ENCODE measurements at places on chromosomes 7 and 10.

GRCh38 chr7:16785321-16785720, 19.5 kb downstream of the AGR2 start:
- DNase-seq: no peak

GRCh38 chr7:110813986-110814385, 276.9 kb upstream of the LRRN3 start:
- DNase-seq: no peak

- DNase-seq: no peak
Observed at GRCh38 chr7:20352573-20353306, 22.0 kb downstream of the ITGB8 start.

GRCh38 chr7:139571190-139571589, 47.7 kb downstream of the CLEC2L start:
- DNase-seq: no peak

- DNase-seq: no peak
Observed at GRCh38 chr7:47807756-47808155, 140.5 kb downstream of the PKD1L1 start.

DNA sequence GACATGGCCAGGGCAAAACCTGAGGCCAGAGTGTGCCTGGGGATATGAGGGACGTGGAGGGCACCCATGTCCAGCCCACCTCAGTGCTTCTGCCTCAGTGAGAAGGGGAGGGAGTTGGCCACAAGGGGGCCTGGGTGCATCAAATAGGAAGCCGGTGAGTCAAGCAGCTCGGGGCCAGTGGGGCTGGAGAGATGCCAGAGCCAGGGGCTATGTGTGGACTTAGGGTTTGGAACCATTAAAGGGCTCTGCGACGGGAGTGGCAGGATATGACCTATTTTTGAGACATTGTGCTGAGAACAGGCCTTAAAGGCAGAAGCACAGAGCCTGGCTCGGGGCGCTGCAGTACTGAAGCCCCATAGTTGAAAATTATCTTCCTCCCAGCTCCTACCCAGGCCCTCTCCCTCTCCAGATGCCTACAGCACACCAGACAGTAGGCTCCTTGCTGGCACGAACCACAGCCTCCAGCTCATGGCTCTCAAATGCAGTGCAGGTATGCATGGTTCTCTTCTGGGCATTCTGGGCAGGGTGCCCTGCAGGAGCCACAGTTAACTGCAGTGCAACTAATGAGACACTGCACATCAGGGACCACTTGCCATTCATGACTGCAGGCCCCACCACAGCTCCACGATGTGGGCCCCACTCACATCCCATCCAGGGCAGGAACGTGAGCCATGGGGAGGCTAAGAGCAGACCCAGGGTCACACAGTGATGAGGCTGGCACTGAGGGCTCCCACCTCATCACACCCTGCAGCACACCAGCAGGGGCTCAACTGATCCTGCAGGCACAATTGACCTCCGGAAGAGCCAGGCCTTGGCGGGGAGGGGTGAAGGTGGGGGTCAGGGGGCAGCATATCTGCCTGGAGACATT, 7.2 kb upstream of the PGAM2 start:
- DNase-seq: peak; percentile 86

- DNase-seq: no peak
Observed at GRCh38 chr7:46432708-46433107, 511.6 kb upstream of the IGFBP3 start.

DNA sequence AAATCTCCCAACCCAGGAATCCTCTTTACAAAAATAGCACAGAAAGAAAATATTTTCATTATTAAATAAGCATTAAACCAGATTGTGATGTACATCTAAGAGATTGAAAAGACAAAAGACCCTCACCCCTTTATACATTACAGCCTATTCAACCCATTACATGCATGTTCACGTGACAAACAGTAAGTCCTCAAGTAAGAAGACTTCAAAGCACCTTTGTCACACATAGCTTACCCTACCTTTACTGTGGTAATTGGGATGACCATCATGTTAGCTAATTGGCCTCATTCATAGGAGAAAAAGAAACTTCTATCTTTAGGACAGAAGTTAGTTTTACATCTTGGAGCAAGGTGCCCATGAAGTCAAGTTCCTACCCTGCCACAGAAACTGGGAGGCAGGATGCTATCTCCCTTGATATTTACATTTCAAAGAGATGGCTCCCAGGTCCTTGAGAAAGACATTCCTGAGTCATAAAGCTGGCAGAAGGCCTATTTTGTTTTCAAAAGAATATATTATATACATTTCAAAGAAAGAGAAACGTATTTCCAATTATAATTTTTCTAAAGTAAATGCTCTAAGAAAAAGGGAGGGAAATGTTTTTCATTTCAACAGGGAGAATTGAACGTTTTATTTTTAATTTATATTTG, 48.1 kb downstream of the GNAI1 start:
- DNase-seq: no peak

- peak; percentile 86 for DNase-seq
Observed at GRCh38 chr7:2451171-2452073, 24.8 kb downstream of the GRIFIN start.

GRCh38 chr7:94056796-94057207, 52.6 kb upstream of the BET1 start:
- no peak for DNase-seq

- no peak for DNase-seq
Observed at GRCh38 chr7:28964056-28964455, 5.9 kb upstream of the TRIL start.

DNA sequence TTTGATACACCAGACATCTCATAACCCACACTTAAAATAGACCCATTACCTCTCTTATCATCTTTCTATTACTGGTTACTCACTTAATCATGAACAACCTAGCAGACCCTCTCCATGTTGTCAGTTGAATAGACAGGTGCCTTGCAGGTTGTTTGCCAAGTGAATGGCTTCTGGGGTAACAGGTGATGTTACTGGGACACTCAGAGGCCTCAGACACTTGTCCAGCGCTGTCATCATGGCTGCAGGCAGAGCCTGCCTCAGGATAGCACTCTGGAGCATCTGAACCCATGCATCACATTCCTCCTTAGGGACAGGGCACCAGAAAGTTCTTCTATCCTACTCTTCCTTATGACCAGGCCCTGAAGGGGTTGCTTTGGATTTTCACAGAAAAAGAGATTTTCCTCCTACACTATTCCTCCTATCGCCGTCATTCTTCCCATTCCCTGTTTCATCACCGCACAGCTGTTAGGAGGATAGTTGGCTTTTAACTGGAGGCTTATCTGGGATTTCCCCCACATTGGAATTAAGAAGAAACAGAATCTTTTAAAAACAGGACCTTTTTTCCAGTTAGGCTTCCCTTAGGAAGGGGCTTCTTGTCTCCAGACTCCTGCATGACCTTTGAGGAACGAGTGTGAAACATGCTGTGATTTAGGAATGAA, 182.1 kb downstream of the VTI1A start:
- no peak for DNase-seq

DNA sequence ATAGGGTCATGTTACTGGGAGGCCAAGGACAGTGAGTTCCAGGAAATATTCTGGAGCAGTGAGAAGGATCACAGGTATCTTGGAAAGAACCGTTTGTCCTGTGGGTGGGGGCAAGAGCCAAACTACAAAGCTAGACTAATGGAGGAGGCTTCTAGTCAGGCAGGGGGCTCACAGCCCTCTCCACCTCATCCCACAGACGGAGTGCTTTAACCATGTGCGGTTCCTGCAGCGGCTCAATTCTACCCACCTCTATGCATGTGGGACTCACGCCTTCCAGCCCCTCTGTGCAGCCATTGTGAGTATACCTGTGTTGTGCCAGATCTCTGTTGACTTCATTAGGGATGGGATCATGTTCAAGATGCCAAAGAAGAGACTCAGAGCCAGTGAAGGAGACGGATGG, 8.1 kb downstream of the SEMA4G start:
- DNase-seq: no peak

DNA sequence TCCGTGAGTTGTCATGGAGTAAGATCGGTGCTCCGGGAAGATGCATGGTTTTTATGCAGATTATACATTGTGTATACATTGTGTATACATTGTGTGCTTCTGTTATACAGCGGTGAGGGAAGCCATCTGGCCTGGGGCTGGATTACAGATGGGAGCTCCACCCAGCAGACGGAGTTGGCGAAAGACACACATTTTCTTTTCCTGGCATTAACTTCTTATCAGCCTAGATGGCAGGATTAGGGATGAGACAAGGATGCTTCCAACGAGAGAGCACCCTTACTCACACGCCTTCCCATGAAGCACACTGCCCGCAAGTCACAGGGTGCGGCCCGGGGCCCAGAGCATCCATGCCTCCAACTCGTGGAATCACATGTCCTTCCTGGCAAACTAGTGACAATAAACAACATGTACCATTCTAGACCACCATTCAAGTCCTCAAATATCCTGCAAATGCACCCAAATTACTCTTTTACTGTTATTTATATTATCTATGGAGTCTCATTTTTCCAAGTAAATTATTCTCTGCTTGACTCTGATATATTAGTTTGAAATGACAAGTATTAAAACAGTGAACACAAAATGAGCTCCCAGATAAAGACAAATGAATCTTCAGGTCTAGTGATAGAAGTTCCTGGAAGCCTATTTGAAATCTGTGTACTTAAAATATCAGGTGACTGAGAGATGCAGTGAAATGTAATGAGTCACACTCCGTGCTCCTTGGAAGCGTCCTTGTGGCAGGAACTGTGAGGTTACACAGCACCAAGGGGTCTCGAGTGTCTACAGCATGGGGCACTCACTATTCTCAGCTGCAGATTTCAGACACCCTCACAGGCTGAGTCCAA, 29.8 kb upstream of the PPP2R2D start:
- DNase-seq: no peak

- peak; percentile 91 for DNase-seq
Observed at GRCh38 chr10:79101560-79102497, 33.1 kb downstream of the ZMIZ1 start.

DNA sequence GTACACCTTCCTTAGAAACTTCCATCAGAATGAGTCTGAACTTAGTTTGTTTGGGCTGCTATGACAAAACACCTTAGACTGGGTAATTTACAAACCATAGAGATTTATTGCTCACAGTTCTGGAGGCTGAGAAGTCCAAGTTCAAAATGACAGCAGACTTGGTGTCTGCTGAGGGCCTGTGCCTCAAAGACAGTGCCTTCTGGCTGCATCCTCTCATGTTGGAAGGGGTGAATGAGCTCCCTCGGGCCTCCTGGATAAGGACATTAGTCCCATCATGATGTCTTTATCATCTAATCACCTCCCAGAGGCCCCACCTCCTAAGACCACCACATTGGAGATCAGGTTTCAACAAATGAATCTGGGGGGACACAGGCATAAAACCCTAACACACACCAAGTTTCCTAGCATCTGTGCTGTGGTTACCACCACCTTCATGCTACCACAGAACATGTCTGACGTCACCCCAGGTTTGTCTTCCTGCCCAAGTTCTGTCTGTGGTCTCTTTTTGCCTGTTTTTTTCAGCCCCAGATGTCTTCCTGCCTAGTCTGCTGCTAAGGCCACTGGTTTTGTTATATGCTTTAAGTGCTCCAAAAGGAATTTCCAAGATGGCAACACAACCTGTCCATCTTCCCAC, 150.9 kb upstream of the COBL start:
- no peak for DNase-seq

- DNase-seq: no peak
Observed at GRCh38 chr7:144118341-144118740, 4.6 kb upstream of the OR2A14 start.

GRCh38 chr7:44998153-44998871, 1.7 kb upstream of the CCM2 start:
- DNase-seq: no peak

DNA sequence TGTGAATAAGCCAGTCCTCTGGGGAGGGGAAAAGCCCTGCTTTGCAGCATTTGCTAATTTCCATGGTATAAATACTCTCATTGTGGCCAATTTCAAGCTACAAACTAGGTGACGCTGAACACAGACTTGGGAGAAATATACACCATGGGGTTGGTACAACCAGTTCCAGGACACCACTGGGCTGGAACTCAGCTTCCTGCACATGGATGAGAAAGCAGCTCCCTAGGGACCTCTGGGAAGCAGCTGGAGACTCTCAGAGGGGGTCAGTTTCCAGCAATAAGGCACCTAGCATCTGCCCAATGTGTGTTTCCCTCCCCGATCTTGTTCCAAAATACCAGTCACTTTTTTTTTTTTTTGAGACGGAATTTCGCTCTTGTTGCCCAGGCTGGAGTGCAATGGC, 56.8 kb upstream of the WDR11 start:
- DNase-seq: no peak

- DNase-seq: no peak
Observed at GRCh38 chr10:104574838-104575237, 66.3 kb upstream of the SORCS3 start.

GRCh38 chr10:24463611-24464426, 254.9 kb downstream of the KIAA1217 start:
- no peak for DNase-seq

DNA sequence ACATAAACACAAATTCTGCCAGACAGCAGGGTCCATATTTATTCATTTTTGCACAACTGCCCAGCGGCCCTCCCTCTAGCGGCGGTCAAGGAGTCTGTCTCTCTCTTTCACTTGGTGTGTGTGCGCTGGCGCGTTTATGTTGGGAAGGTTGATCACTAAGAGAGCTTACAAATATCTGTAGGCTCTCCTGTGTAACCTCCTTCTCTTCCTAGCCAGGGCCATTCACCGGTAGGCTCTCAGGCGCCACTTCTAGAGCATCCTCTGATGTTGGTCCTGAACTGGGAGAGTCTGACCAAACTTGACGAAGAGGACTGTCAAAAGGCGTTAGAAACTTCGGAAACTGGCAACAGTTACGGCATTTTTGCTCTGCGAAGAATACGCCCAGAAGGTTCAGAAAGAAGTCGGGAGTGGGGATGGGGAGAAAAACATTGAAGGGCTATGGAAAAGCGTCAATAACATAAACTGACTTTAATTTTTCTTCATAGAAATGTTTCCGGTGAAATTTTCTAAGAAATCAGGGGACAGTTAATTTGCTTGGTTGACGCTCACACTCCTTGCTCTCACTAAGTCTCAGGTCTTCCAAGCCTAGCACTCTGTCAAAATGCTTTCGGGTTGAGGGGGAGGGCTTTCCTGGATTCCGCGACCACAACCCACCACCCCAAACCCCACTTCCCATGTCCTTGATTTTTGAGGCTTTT, 731.1 kb downstream of the ZWINT start:
- no peak for DNase-seq

DNA sequence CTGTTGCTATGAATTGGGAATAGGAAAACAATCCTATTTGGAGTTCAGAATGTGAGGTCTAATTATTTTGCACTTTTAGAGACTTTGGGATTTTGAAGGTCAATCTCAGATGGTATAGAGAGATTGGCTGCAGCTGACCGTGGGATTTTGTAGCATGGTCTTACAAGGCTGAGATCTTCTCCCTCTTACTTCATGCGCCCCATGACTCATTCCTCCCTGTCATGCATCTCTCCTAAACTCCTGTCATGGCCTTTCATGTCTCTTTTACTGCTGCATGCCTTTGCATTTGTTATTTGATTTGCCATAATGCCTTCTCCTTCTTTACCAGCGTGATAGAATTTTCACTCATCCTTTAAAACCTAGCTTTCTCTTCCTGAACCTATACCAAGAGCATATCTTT, 133.1 kb downstream of the BBS9 start:
- no peak for DNase-seq

- peak; percentile 77 for DNase-seq
Observed at GRCh38 chr7:32093415-32094408, 23.5 kb upstream of the PDE1C start.

GRCh38 chr10:49207936-49208487, 19.8 kb upstream of the TMEM273 start:
- no peak for DNase-seq
